Activated naive CD8-positive, alpha-beta T cell treated with anti-CD3 and anti-CD28 coated beads, Interleukin-2, amount 10 ng/mL, durations not matched to agents 7 days and 5 days (primary cell): ENCODE measurements at places on chromosomes 5 and 9. TPM values are rescaled to one million over a fixed set of nuclear protein-coding genes. Genes with fewer than 3 reads are reported as not detected.

Gene PCDHGA8
- 0.09 TPM for total RNA-seq

Gene CCDC127
- 6.2 TPM for total RNA-seq

Gene ARHGEF39
- total RNA-seq: 13.1 TPM

Gene LIX1
- not detected for total RNA-seq

Gene TMEM252
- total RNA-seq: not detected

Gene PRELID2
- 3.3 TPM for total RNA-seq

Gene MARCHF3
- 2.4 TPM for total RNA-seq

Gene SPATA6L
- 1.0 TPM for total RNA-seq

Gene CD14
- total RNA-seq: 4.1 TPM

Gene PCDHGC5
- total RNA-seq: not detected

Gene SMIM33
- total RNA-seq: 0.44 TPM
